CD8-positive, alpha-beta memory T cell (primary cell): ENCODE measurements at places on chromosomes 3 and 15. TPM values are rescaled to one million over a fixed set of nuclear protein-coding genes. Genes with fewer than 3 reads are reported as not detected.

WNT5A gene
- not detected for total RNA-seq

KLHL40 gene
- not detected for total RNA-seq

GPR149 gene
- not detected for total RNA-seq

C15orf61 gene
- 5.7 TPM for total RNA-seq

GRCh38 chr3:86147119-86147518 lies 843.8 kb downstream of the VGLL3 start:
- no peak for DNase-seq

DNA sequence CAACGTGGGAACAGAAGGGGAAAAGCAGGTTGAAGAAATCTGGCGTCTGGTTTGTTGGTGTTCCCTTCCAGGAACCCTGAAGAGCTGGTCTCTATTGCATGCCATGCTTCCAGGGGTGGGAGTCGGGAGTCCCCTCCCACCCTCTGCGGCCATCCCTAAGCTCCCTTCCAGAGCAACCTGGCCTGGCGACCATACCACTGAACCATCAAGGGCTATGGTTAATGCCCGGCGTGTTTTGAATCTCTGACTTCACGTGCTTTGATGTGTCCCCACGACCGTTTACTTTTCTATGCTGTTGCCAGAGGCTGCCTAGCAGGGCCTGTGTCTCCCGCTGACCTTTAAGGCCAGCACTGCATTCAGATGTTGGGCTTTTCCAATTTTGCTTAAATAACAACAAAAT lies 696 bp upstream of the SNRK start:
- DNase-seq, result no peak

DNA sequence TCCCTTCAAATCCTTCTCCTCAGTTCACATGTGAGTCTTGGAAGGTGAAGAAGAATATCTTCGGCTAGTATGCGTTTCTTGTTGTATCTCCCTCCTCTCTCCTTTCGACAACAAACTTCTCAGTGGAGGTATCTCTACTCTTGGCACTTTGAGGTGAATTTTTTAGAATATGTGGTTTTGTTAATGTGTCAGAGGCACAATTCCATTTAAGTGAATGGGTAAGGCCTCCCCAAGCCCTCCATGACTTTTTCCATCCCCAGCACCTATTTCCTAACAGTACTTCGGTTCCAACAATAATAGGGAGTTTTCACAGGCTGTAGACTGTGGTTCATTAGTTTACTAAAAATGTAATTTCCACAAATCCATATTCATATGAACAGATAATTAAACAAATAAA lies 74.2 kb downstream of the TM4SF4 start:
- no peak for DNase-seq

DNA sequence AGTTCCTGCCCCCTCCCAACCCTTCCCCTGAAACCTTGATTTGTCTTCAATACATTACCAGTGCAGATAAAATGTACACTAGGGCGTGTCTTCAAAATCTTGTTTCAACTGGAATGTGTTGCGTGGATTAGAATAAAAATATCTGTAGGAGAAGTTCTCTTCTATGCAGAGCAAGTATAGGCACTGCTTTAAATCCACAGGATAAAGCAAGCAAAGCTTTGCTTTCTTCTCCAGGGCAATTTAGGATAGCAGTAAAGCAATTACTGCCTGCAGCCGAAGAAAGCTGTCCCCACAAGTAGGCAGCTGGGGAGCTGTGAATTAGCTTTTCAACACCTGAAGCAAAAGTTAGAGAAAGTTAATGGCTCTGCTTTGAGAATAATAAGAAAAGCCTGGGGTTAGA lies 329.7 kb upstream of the KCNMB2 start:
- no peak for DNase-seq

DNA sequence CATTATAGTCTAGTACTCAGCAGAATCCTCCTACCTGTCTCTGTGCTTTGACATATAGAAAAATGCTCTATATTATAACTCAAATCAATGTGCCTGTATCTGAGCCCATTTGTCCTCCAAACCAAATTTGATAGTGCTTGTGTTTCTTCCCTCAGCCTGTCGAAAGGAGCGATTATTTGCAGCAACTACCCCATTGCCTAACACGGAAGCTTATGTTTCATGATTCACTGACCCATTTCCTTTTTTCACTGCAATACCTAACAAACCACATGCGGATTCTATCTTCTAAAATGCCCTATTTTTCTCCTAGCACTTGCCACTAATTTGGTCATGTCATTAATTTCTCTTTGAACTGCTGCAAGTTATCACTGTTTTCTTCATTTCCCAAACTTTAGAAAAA lies 1220.6 kb upstream of the CADM2 start:
- DNase-seq, result no peak

DNA sequence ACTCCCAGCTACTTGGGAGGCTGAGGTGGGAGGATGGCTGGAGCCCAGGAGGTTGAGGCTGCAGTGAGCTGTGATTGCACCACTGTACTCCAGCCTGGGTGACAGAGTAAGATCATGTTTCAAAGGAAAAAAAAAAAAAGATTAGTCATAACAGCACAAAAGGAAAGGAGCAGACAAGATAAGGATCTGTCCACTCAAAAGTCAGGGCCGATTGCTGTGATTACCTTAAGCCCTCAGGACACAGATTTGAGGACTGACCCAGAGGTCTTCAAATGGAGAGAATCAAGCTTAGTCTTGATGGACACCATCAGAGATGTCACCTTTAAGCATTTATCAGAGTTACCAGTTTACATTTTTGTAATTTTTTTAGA lies 23.9 kb upstream of the HEG1 start:
- no peak for DNase-seq

GRCh38 chr3:72385167-72385566 lies 463.1 kb downstream of the SHQ1 start:
- no peak for DNase-seq
